Esophagus squamous epithelium (tissue), 5 donors: ENCODE measurements at places on chromosomes 1 and 21.

DNA sequence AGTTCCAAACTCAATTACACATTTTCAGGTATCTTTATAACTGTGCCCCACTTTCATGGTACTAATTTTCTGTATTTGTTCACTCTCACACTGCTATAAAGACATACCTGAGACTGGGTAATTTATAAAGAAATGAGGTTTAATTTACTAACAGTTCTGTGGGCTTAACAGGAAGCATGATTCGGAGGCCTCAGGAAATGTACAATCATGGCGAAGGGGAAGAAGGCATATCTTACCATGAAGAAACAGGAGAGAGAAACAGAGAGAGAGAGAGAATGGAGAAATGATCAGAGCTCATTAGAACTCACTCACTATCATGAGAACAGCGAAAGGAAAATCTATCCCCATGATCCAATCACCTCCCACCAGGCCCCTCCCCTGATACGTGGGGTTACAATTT is 874.1 kb upstream of the B3GALT2 start:
- no peaks in the 10 kb centered on the region for H3K36me3 ChIP-seq
- H3K4me1 ChIP-seq = no peaks in the 10 kb centered on the region
- no peak overlapping the region for H3K27ac ChIP-seq
- no peak for DNase-seq

- H3K36me3 ChIP-seq = no peaks in the 10 kb centered on the region
- H3K27me3 ChIP-seq = no peaks in the 10 kb centered on the region
- no peaks in the 10 kb centered on the region for H3K4me1 ChIP-seq
- no peak for DNase-seq
Observed at GRCh38 chr1:203929741-203930309, 68.4 kb downstream of the SNRPE start.

- H3K36me3 ChIP-seq = no peaks in the 10 kb centered on the region
- H3K4me1 ChIP-seq = no peaks in the 10 kb centered on the region
- H3K4me3 ChIP-seq = no peak overlapping the region
- H3K27me3 ChIP-seq = no peaks in the 10 kb centered on the region
Observed at GRCh38 chr1:244011786-244012185, 39.3 kb upstream of the ZBTB18 start.

GRCh38 chr1:239283216-239283615 is 103.2 kb upstream of the CHRM3 start:
- no peaks in the 10 kb centered on the region for H3K27me3 ChIP-seq
- H3K36me3 ChIP-seq = no peaks in the 10 kb centered on the region
